ENCODE measurements at places on chromosomes 1 and 21.

DNA sequence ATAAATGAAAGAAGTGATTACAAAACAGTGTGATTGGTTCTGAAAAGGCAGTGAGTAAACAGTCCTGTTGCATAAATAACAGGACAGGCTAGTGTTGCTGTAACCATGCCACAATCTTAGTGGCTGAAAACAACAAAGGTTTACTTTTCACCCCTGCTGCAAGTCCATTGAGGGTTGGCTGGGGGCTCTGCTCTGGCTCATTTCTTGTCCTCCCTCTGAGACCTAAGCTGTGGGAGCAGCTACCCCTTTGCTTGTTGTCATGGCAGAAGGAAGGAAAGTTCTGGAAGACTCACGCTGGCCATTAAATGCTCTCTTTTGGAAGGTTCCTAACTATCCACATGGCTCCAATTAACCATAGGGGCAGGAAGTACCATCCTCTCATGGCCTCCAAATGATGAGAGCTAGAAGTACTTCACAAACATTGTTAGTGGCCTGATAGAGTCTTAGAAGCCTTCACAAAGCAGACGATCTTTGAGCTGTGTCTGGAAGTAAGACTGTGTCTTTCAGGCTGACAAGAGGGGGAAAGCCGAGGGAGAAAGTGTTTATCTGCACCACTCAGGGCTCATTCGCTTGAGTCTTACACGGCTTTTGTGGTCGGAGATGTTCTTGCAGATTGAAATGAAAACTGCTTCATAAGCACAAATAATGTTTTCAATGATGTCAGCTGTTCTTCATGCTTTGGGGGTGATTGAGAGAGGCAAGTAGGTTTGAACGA lies 11.9 kb downstream of the RCSD1 start:
- no peak for DNase-seq

DNA sequence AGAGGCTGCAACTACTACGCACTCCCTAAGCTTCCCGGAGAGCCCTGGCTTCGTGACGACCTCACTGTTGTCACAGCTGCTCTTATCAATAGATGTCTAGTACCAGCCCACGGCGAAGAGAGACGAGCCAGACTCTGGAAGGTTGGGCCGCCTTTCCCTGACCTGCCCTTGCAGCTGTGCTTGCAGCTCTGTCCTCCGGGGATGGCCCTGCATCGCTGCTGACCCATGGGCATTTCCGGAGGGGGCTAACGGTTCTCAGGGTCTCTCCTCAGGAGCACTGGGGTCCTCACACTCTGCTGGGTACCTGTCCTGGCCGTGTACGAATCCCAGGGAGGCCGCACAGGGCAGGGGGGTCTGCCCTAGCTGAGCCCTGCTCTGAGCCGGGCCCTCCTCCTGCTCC lies 93.8 kb upstream of the COL6A1 start:
- DNase-seq, result no peak

GRCh38 chr1:113683384-113684152 lies 75.7 kb downstream of the PHTF1 start:
- no peak for DNase-seq

GRCh38 chr21:44962403-44962966 lies 22.7 kb downstream of the SLX9 start:
- no peak for DNase-seq

GRCh38 chr1:115426231-115426771 lies 88.3 kb upstream of the NGF start:
- no peak for DNase-seq

DNA sequence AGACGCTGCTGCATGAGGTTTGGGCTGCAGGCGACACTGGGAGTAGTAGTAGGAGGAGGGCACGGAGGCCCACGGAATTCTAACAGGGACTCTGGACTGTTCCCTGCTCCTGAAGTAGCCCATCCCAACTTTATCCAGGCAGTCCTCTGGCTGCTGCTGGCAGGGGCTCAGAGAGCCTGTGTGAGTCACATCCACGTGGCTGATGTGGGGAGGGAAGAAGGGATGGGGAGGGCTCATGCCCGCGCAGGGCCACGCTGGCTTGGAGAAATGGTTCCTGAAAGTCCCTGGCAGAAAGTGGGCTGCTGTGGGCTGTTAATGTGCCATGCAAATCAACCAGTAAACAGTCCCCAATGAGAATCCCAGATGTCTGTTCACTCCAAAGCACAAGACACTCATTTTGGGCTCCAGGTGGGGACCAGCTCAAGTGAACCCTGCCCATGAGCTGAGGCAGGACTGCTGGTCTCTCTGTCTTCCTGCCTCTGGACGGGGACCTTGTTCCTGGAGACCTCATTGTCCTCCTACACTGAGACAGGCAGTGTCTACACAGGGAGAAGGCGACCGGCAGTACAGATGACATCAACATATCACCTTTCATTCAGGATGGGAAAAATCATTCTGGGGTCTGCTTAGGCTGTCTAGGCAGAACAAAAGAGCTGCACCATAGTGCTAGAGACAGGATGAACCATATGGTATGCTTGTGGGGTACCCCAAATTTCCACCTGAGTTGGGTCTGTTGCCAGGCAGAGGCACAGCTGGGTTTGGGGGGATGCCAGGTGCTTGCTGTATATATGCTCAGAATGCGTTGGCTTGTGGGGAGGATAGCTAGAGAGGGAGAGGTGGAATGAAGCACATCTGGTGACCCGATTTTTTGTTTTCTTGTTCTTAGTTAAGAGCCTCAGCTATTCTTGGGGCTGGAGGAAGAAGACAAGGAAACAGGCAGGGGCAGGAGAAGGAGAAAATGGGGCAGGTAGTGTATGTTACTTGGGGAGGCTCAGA lies 57.9 kb upstream of the FMOD start:
- DNase-seq, result no peak

DNA sequence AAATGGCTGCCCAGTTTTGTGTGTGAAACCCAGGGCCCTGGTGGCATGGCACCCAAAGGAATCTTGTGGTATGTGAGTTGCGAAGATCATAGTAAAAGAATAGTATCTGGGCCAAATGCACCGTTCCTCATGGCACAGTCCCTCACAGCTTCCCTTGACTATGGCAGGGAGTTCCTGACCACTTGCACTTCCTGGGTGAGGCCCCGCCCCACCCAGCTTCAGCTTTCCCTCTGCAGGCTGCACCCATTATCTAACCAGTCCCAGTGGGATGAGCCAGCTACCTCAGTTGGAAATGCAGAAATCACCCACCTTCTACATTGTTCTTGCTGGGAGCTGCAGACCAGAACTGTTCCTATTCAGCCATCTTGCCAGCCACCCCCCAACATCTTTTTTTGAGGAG lies 63.0 kb downstream of the SLC5A9 start:
- DNase-seq, result no peak

Data from cerebellar nuclear complex (tissue), 1 donor.